ENCODE measurements at places on chromosomes 5 and 9.

- no peak for DNase-seq
These were observed 83.2 kb downstream of the DIRAS2 start for GRCh38 chr9:90559075-90560073.

DNA sequence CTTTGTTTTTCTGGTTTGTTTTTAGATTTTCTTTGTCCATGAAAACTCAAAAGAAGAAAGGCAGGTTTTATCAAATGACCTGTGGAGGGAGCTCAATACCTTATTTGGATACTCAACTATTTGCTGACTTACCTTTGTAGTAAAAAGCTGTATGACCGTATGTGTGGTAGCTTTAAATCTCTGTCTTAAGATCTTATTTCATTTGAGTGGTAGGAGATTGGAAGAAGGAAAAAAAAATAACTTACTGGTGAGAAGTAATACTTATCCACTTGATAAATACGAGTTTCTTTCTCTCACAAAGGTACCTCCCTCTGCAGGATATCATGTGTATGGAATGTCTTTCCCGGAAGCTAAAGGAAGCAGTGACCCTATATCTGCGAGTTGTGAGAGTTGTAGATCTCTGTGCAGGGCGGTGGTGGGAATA lies 15.0 kb downstream of the FBXO38 start:
- DNase-seq = no peak

- peak; percentile 19 for DNase-seq
These were observed at the start of gene CCT5 for GRCh38 chr5:10249948-10250805. CCT5 (plus strand) TSS chr5:10250280; CDS start chr5:10250341, 61 bp downstream.

- DNase-seq = no peak
These were observed 12.8 kb downstream of the C5orf63 start for GRCh38 chr5:127060470-127060985.

DNA sequence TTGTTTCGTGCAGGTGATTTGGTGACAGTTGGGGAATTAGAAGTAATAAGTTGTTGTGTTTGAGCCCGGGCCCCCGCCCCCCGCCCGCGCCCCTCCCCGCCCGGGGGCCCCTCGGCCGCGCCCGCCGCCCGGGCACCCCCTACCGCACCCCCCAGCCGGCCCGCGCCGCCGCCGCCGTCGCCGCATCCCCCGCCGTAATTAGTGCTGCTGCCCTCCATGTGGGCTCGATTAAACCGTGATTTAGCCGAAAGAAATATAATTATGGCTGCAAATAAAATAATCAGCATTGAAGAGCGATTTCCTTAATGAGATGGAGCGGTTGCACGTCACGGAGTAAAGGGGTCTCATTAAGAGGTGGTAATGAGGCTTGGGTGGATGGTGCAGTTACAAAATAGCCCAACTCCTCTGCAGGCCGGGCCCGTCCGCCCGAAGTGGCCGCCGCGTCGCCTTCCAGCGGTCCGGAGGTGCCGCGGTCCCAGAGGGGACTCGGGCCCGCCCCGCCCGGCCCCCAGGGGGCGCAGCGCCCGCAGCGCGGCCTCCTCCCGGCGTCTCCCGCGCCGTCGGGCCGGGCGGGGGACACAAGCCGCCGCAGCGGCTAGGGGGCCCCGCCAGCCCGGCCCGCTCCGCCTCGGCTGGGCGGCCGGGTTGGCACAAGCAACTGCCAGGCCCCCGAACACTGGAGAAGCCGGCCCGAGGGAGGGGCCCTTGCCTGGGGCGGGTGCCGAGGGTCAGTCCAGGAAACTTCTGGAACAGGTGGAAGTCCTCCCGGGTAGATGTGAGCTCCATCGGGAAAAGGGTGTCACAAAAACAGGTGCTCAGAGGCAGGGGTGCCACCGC lies 6.9 kb upstream of the OTP start:
- no peak for DNase-seq

DNA sequence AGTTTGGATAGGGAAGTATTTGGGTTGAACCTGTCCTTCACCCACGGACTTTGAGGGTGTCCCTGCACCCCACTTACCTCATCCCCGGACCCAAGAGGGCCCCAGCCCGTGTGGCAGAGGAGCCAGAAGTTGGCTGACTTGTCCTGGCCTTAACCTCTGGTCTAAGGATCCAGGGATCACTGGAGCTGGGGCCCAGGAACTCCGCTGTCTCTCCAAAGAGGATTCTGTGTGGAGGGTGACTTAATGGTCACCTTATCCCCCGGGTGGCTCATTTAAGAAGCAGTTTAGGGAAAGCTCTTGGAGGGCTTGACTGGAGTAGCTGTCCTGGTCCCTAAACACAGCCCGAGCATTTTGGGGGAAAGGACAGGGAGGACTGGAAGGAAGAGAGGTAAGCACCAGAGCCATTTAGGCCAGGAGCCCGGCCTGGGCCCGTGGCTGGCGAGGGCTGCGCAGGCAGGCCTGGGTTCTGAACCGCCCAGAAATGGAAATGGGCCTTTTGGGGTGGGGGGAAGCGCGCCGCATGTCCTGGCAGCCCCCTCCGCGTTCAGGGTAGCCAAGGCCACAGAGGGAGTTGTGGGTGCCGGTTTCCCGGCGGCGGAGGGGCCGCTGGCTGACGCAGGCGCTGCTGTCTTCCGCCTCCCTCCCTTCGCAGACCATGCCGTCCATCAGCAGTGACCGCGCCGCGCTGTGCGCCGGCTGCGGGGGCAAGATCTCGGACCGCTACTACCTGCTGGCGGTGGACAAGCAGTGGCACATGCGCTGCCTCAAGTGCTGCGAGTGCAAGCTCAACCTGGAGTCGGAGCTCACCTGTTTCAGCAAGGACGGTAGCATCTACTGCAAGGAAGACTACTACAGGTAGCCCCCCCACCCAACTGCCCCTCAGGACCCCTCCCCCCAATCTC lies 2.0 kb downstream of the LHX2 start:
- DNase-seq = no peak

DNA sequence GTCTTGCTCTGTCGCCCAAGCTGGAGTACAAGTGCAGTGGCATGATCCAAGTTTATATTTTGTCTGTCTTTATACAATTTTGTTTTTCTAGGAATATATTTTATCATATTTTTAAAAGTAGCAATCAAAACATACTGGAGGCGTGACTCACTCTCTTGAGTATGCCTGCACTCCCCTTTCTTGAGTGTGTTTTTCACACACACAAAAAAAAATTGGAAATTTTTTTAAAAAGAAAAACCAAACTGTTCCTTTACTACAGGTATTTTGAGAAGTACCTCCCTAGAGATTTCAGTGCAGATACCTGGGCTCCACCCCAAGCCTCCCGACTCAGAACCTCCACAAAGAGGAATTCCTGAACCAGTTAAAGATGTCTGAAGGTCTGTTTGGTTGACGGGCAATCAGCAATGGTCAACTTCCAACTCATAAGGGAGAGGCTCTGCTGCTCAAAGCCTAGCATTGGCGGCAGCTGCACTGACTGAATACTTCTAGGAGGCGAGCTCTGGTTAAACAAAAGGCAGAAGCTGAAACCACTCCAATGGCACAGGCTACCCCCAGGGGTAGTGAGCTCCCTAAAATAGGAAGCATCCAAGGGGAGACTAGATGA lies 27.4 kb downstream of the PDE6A start:
- DNase-seq = no peak

GRCh38 chr5:2732850-2733249 lies 18.6 kb downstream of the IRX2 start:
- DNase-seq = no peak

DNA sequence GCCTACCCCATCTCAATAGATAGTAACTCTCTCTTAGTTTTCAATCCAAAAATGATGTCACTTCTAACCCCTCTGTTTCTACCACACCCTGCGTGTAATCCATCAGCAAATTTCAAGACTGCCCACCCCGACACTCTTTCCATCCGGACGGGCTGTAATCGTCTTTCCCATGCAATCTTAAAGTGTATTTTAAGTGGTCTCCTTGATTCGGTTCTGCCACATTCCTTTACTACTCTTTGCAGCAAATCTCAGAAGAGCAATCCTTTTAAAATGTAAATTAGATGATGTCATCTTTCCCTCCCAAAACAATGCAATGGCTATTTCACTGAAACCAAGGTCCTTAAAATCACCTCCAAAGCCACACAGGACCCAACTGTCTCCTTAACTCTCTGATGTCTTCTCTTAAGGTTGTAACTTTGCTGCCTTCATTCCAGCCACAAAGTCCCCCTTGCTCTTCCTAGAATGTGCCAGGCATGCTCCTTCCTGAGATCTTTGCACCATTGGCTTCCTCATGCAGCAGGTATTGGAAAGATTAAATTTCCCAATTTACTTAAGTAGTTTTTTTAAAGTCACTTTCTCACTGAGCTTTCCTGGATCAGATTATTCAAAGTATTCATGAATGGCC lies 932.5 kb upstream of the WWC1 start:
- no peak for DNase-seq

GRCh38 chr9:107020040-107020530 lies 157.1 kb downstream of the ZNF462 start:
- DNase-seq = no peak
